ENCODE measurements at places on chromosomes 6 and 20.

DNA sequence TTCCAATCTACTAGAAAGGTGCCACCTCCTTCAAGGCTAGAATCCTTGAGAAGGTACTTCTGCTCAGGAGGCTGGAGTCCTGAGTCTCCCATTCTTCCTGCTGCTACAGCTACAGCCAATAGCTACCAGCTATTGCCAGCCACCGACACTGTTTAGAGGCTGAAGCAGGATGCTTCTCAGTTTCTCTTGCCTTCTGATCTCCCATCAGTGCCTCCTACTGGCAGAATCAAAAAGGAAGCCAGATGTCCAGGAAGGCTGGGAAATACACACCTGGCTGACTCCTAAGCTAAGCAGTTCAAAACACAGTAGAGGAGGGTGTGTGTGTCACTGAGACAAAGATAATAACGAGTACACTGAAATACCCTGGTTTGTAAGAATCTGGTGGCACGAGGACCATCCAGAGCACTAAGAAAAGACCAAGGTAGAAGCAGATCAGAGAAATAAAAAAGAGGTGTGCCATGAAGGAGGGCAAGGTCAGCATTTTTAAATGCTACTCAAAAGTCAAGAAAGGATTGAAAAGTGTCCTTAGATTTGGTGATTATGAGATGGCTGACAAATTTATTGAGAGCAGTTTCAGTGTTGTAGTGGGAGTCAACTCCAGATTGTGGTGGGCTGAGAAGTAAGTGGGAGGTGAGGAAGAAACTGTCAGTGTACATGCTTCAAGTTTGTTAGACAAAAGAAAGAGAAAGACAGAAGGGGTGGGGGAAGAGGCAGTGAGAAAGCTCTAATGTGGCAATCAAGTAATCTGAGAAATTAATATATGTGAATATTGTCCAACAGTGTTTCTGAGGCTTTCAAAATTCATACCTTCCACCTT, 2.3 kb upstream of the HLA-DMA start:
- no peaks in the 10 kb centered on the region for H3K4me1 ChIP-seq
- DNase-seq = no peak
- H3K36me3 ChIP-seq = no peaks in the 10 kb centered on the region
- H3K27ac ChIP-seq = no peak overlapping the region
- no peak overlapping the region for H3K4me3 ChIP-seq

DNA sequence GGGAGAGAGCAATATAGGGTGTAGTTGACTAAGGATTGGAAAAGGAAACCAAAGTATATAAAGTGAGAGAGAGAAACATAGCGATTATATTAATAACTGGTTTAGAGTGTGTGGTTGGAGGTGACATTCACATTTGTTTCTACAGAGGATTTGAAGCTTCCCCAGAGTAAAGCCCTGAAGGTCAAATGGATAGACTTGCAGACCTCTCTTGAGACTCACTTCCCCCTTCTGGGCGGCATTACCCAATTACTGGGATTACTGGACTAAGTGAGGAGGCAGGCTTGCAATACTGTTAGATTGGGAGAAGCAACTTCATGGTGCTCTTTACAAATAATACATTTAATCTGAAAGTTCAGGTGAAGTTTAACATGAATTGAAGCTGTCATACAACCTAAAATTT, 10.7 kb downstream of the FIG4 start:
- no peak overlapping the region for H3K4me3 ChIP-seq
- DNase-seq = no peak
- peaks cover 1% of the 10 kb centered on the region for H3K4me1 ChIP-seq

GRCh38 chr20:64211874-64212658, 43.5 kb upstream of the PCMTD2 start:
- peaks cover 8% of the 10 kb centered on the region for H3K27me3 ChIP-seq
- no peak for DNase-seq
- no peak overlapping the region for H3K4me3 ChIP-seq
- H3K36me3 ChIP-seq = no peaks in the 10 kb centered on the region

DNA sequence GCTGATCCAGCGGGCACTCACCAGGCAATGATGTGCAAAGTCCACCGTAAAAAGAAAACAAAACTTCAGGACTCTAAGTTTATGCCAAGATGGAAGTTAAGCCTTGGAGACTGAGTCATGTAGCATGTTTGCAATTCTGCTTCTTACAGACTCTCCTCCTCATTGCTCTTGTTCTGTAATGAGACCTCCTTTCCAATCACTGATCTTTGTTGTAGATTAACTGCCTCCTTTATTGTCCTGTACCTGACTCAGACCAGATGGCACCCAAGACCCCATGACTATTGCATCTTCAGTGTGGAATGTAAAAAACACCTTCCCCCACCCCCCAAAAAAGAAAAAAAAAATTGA, 11.2 kb downstream of the NEU1 start:
- H3K27ac ChIP-seq = peak overlapping the region; percentile 56
- no peak overlapping the region for H3K4me3 ChIP-seq
- peaks cover 12% of the 10 kb centered on the region for H3K36me3 ChIP-seq
- H3K4me1 ChIP-seq = peaks cover 5% of the 10 kb centered on the region
- H3K27me3 ChIP-seq = no peaks in the 10 kb centered on the region

- H3K4me3 ChIP-seq = no peak overlapping the region
- DNase-seq = no peak
- H3K27ac ChIP-seq = no peak overlapping the region
- H3K36me3 ChIP-seq = no peaks in the 10 kb centered on the region
Observed at GRCh38 chr6:163668061-163668426, 253.5 kb downstream of the QKI start.

Data from progenitor cell of endocrine pancreas (in vitro differentiated cells).